GM23338 (cell line): ENCODE measurements at places on chromosomes 1 and 21.

DNA sequence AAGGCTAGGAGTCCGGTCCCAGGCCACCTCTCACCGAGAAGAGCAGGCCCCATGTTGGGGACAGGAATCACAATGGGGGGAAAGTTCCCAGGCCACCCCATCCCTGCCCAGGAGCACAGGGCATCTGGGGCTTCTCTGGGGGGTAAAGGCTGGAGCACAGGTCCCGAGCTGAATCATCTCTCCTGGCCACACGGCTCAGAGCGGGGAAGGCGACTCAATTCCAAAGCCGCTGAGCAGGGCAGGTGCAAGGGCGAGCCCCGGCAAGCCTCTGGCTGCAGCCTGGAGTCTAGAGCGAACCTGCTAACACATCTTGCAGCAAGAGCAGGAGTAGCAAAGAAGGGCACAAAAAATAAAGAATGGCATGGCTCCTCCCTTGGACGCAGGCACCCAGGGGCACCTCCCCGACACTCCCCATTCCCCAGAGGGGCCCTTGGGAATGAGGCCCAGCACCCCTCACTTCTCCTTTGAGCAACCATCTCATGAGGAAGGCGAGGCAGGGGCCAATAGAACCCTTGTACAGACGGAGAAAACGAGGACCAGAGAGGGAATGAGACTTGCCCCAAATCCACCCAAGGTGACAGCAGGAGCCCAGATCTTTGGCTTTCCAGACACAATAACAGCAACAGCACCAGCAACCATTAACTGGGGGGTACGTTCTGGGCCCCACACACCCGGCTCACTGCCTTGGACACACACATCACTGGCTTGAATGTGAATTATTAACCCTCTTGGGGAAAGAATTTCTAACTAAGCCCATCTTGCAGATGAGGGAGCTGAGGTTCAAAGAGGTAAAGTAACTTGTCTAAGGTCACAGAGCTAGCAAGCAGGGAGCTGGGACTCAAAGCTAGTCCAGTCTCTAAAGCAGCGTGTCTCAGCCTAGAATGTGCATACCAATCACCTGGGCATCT, 20.7 kb upstream of the ALDH4A1 start:
- DNase-seq = no peak

DNA sequence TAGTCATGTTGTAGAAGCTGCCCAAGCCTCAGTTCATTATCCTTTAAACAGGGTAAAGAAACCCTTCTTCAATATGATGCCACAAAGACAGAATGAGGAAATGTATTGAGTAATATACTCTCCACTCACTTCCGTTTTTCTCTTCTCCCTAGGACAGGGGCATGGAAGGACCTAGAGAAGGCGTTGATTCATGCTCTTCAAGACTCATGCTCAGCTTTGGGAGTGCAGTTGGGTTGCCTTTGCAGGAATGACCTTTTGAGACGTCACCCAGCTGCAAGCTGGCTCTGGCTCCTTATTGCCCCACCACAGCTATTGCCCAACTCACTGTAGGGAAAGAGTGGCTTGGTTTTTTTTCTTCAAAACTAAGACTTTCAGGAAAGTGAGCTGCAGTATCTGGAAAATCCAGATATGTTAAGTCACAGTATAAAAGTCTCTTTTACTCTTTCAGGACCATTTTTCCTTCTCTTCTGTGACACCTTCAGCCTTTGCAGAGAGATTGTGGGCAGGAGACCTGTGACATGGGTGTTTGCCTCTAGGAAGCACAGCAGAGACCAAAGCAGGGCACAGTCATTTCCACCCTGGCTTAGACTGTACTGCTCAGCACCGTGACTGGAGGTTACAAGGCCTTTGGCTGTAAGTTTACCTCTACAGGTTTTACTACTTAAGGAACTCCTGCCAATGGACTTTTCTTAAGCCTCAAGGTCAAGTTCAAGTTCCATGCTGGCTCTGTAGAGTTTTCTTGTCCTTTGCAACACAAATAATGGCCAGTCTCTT, 39.5 kb downstream of the XCL2 start:
- DNase-seq = no peak

DNA sequence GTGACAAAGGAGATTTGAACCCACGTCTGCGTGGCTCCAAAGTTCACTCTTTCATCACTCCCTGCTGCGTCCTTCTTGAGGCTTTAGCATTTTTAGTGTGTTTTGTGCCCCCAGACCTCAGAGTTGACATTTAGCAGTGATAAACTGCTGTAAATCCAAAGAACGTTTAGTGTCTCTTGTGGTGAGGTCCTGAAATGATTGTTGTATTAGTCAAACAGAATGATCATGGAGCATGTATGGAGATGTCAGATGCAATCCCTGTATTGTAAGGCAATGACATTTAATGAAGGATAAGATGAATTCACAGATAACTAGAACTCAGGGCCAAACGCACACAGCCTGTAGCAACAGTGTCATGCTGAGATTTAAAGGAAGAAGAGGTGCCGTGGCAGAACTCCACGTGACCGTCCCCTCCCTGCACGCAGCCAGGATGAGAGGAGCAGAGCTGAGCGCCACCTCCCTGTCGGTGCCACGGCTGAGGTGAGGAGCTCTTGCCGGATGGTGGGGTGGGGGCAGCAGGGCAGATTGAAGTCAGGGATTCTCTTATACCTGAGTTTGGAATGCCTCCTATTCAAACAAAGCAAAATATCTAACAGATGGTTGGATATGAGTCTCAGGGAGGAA, 30.1 kb downstream of the NTPCR start:
- peak; percentile 60 for DNase-seq

DNA sequence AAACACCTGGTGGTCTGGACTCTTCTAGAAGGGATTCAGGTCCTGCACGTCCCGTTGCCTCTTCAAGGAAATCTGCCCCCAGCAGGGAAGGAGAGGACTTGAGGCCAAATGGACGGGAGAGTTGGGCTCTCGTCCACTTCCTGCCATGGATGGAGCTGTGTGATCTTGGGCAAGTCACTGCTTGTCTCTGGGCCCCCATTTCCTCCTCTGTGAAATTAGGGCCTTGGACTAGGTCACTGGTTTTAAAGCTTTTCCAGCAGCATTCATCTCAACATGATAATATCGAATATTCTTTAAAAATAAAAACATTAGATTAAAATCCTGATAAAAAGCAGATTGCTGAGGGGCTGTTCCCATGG, 26.9 kb downstream of the LHX4 start:
- DNase-seq = no peak
